ENCODE measurements at places on chromosomes 7 and 10.
A peak's percentile ranks its signal among the peaks of the same experiment; 100 is the strongest.

DNA sequence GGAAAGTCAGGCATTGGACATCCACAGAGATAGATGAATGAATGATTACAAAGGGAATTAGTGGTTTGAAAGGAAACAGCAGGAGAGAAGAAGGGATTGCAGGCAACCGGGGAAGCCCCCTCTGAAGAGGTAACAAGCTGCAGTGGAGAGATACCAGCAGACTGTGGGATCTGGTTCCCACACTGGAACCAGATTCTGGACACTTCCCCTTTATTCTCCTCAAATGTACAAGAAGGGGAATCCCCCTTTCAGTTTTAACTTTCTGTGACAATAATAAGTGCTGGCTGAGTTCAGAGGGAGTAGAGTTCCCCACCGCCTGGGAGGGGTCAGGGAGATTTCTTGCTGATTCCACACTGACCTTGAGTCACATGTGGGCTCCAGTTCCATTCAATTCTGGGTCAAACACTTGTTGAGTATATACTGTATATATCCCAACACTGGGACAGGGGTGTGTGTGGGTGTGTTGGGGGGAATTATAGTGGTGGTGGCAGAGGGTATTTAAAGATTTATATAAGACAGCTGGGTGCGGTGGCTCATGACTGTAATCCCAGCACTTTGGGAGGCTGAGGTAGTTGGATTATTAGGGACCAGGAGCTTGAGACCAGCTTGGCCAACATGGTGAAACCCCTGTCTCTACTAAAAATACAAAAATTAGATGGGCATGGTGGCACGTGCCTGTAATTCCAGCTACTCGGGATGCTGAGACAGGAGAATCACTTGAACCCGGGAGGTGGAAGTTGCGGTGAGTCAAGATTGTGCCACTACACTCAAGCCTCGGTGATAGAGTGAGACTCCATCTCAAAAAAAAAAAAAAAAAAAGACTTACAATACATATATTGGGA lies 16.5 kb upstream of the DDIT4 start:
- no peak for DNase-seq

DNA sequence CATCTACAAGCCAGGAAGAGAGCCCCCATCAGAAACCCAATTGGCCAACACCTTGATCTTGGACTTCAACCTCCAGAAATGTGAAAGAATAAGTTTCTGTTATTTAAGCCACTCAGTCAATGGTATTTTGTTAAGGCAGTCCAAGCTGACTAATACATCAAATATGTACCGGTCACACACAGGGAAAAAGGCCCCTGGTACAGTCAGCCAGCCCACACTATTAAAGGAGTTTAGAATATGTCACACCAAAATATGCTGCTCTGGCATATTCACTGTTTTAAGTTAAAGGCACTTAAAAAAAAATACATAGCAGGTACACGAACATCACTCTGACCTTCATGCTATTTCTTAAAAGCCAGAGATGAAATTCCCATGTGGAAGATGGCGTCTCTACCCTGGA lies 15.2 kb upstream of the CDCA7L start:
- no peak for DNase-seq

GRCh38 chr10:109744020-109744419 lies 179.3 kb downstream of the XPNPEP1 start:
- DNase-seq, result no peak

DNA sequence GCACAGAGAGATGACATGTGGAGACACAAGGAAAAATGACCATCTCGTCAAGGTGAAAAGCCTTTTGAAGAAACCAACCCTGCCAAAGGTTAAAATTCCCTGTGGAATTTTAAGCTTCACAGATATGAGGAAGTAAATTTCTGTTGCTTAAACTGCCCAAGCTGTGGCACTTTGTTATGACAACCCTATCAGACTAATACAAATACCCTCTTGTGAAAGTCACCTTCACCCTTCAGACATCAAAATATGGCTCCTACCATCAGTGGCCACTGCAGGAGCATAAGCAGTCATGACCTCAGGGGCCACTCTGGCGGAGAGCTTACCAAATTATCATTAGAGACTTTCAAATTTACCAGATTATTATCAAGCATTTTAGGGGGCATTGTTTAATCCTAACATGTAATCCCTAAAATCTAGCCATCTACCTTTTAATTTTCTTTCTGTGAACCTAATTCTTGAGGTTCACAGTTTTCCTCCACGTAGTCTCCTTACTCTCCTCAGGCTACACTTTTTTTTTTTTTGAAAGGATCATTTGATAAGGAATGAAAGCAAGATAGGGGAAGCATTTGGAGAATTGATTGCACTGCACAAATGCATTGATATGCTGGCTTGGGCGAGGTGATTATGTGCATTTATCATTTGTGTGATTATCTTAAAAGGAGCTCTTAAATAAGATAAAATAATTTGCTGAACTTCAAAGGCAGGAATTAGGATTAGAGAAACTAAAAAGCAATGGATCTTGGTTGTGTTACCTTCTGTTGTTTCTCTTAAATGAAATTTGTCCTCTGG lies 90.3 kb downstream of the TMEM168 start:
- no peak for DNase-seq

DNA sequence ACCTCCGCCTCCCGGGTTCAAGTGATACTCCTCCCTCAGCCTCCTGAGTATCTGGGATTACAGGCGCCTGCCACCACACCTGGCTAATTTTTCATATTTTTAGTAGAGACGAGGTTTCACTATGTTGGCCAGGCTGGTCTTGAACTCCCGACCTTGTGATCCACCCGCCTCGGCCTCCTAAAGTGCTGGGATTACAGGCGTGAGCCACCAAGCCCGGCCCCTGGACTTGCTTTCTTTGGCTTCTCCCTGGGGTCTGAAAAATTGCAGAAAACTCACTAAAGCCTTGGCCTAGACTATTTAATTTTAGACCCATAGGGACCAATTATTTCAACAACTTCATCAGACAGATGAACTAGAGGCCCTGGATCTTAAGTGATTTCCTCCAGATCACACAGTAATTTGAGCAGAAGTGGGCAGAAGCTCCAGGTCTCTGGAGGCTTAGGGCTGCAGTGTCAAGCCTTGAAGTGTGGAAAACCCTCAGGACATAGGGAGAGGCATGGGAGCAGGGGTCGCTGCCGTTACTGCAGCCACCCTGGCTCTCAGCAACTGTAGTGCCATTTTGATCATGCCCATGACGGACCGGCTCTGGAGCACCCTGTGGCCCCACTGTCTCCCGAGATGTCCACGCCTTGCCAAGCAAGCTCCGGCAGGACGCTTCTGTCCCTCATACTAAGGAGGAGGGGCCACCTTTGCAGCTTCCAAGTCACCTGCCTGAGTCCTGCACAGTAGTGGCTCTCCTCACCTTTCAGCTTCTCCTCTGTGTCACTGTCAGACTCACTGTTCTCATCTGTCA lies 72.4 kb downstream of the DENND2A start:
- DNase-seq, result no peak

- DNase-seq, result no peak
Measured at GRCh38 chr10:22016046-22016705, 12.6 kb upstream of the DNAJC1 start.

GRCh38 chr7:133345690-133346421 lies 93.0 kb downstream of the EXOC4 start:
- DNase-seq, result no peak

DNA sequence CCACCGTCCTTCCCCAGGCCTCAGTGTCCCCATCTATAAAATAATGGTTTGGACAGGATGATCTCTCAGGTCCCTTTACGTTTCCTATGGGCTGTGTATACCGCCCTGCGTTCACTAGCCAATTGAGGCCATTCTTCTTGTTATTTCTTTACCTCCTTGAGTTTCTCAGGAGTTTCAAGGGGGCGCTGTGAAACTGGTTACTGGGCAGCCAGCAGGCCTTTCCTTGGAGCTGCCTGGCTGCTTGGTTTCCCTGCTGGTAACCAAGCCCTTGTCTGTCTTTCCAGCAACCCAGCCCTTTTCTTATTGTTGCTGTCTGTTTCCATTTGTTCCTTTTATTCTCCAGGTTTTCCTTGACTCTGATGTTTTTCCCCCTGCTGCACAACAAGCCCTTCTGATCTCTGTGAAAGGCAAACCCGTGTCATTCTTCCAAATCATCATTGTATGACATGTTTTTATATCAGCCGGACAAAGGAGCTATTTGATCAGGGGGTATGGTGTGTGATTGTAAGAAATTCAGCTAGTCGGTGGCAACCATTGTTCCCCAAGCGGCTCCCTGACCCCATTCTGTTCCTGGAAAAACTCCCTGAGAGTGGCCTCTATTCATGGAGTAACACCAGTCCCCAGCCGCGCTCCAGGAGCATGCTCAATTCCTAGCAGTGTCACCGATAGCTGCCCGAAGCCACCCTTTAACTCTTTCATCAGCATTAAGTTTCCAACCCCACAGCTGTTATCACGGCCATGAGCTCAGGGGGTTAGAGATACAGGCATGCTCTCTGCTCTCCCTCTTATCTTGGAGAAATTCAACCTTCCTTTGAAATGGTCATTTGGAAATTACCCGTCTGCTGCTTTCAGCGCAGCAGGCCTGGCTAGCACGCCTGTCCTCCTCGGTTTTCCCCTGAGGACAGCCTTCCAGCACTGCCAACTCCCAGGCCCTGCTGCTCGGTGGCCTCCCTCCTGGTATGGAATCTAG lies 26.6 kb downstream of the FGF8 start:
- DNase-seq, result peak; percentile 49

DNA sequence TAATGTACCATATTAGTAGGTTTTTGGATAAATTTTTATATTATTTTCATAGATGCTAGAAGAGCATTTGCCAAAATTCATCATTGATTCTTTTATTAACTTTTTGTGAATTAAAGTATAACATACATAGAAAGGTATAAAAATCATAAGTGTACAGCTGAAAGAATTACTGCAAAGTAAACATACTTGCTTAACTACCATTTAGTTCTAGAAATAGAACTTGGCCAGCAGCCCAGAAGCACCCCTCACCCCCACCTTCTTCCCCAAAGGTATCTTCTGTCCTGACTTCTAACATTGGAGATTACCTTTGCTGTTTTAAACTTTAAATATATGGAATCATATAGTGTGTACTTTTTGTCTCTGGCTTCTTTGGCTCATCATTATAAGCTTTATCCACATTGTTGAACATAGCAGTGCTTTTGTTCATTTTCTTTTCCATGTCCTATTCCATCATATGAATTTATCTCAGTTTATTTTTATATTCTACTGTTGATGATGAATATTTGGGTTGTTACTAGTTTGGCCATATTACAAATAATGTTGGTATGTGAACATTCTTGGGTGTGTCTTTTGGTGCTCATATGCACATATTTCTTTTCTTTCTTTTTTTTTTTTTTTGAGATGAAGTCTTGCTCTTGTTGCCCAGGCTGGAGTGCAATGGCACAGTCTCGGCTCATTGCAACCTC lies 142.8 kb downstream of the ADK start:
- DNase-seq, result no peak

DNA sequence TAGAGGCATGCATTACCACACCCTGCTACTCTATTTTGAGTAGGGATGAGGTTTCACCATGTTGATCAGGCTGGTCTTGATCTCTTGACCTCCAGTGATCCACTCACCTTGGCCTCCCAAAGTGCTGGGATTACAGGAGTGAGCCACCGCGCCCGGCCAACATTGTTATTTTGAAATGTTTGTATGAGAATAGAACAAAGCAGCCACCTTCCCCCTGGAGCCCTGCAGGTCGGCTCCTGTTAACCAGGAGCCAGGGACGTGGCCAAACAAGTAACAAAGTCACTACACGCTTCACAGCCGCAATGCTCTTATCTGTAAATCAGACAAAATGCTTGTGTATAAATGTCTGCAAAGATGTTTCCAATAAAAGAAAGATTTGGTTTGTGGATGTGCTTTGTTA lies 295.4 kb downstream of the CNTNAP2 start:
- no peak for DNase-seq

DNA sequence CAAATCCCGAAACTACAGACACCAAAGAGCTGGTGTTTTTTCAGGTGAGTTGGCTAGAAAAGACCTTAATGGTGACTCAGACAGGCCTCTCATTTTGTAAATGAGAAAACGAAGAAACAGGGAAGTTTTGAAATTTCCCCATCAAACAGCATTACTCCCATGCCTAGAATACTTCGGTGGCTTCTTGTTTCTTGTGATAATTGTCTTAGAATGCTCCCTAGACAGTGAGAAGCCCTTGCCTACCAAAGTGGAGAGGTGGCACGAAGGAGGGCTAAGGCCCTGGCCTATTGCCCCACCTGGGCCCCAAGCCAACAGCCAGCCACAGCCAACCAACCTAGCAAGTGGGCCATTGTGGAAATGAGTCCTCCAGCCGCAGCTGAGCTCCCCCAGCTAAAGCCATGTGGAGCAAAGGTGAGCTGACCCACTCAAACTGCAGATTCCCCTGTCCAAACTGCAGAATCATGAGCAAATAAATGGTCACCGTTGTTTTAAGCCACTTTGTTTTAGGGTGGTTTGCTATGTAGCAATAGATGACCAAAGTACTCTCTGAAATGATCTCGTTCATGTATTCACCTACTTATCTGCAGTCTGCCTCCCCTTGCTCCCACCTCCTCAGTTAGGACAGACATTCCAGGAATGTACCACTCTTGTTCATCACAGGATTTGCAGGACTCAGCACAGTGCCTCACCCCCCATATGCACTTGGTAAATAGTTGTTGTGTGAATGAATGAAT lies 97.7 kb upstream of the FGFR2 start:
- DNase-seq, result no peak

GRCh38 chr10:119133949-119134348 lies 30.0 kb downstream of the DENND10 start:
- no peak for DNase-seq

All from neuronal stem cell (in vitro differentiated cells).